Kidney (tissue), 22 donors: ENCODE measurements at places on chromosomes 5 and 9.

GRCh38 chr5:65086234-65086890, 317.6 kb downstream of the CWC27 start:
- no peak for DNase-seq

DNA sequence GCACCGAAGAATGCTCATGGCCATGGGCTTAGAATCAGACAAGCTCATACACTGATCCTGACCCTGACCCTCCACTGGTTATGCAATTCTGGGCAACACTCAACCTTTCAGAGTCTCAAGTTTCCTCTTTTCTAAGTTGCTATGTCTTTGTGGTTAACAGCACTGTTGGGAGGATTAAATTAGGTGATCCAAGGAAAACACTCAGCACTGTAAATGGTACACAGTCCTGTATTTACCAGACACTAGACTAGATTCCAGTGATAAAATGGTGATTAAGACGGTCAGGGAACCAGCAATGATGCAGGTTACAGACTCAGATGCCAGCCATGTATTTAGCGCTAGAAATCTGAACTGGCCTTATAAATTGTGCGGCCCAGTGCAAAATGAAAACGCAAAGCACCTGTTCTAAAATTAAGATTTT, 8.1 kb downstream of the ARL15 start:
- DNase-seq: no peak

GRCh38 chr5:73298772-73299630, 126.0 kb downstream of the TMEM174 start:
- peak; percentile 74 for DNase-seq

- DNase-seq: no peak
Measured at GRCh38 chr5:32562843-32563242, 22.5 kb upstream of the SUB1 start.

GRCh38 chr9:129500161-129500862, 120.6 kb downstream of the C9orf50 start:
- peak; percentile 79 for DNase-seq

DNA sequence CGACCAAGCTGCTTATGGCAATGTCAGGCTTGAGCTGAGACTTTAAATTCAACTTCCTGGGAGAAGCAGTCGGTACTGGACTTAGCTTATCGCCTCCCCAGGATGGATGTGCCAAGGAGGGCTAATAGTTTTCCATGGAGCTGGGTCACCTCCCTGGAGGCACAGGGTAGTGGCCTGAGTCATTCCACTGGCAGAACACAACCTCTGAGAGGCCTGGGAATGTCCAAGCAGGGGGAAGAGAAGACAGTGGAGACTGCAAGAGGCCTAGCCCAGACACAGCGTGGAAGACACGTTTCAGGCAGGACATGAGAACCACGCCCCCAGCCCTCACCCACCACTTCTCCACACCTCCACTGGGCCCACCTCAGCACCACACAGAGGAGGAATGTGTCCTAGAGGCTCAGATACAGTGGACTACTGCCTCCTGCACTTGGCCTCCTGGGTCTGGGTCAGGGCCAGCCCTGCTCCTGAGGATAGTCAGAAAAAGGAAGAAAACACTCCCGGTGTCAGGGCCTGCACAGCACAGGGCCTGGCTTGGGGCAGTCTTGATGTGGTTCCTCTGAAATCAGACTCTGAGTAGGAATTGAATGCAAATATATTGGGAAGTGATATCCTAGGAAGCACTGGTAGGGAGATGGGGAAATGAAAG, 171.8 kb downstream of the FSTL4 start:
- no peak for DNase-seq

DNA sequence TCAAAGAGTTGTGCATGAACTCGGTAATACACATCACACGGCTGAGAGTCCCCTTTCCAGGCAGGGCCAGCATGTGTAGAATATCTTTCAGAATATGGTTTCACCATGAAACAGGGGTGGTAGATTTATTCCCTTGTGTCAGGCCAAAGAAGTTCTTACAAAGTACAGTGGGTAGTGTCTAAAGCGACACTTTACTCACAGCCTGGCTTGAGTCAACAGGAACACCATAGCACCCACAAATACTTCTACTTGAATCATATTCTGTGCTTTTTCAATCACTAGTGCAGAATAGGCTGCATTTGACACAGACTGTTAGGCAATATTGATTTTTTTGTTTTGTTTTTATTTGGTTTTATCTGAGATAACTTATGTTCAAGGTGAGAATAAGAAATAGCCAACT, 12.6 kb downstream of the LSM11 start:
- DNase-seq: no peak

GRCh38 chr5:82748688-82749460, 328.3 kb downstream of the TMEM167A start:
- DNase-seq: no peak
